Stimulated activated CD4-positive, alpha-beta T cell treated with anti-CD3 and anti-CD28 coated beads, Interleukin-12 subunit alpha, Interleukin-12 subunit beta, amount 100 ng/mL, for 4 hours (primary cell): ENCODE measurements at places on chromosomes 7 and 10.

DNA sequence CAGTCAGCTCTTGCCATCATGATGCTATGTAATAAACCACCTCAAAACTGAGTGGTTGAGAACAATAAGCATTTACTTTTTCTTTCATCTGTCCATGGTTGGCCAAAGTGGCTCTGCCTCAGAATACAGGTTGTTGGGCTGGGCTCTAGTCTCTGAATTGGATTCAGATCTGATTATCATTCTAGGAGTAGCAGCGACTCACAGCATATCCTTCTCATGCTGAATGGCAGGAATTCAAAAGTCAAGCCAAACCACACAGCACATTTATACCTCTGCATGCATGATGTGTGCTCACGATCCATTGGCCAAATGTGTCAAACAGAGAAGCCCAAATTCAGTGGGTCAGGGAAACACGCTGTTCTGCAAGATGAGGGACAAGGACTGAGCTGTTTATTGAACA, 13.6 kb upstream of the GALNT11 start:
- DNase-seq = no peak

- DNase-seq = no peak
Measured at GRCh38 chr7:10237306-10237705, 736.4 kb upstream of the PHF14 start.

- no peak for DNase-seq
Measured at GRCh38 chr7:151008143-151008510, 16.2 kb downstream of the ATG9B start.

GRCh38 chr10:61257956-61258496, 195.2 kb downstream of the TMEM26 start:
- no peak for DNase-seq
